ENCODE measurements at places on chromosomes 2 and 18.

- DNase-seq, result no peak
Measured at GRCh38 chr2:159140070-159140769, 146.3 kb downstream of the WDSUB1 start.

DNA sequence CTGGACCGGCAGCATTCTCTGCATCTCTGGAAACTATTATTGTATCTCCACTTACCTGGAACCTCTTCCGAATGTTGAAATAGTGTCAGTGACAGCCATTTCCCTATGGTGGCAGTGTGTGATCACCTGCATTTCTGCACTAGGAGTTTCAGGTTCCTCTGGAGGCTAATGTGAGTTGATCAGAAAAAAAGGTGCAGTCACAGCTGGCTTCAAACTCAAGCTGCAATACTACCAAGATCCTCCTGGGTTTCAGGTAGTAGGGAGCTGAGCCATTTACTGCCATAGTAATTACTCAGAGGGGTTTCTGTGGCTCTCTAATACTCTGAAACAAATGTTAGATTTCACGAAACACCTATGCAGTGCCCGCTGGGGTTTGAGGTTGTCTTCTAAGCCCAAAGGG is 183.5 kb upstream of the OSR1 start:
- no peak for DNase-seq

DNA sequence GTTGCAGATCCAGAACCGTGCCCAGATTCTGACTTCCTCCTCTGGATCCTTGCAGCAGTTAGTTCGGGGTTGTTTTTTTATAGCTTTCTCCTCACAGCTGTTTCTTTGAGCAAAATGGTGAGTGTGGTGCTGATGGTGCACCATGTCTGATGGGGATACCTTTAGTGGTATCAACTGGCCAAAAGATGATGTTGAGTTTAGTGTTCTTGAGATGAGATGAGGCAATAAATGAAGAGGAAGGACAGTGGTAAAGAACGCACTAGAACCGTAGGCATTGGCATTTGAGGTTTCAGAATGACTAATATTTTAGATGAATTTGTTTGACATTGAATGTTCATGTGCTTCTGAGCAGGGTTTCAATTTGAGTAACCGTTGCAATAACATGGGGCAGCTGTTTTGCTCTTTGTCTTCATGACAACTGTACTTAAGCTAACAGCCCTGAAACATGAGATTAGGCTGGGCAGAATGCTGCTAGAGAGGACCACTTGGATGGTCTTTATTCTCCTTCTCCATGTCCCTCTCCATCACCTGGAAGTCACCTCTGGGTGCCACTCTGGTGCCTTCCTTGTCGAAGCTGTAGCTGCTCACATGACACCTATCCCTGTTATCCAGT is 3.9 kb downstream of the CTLA4 start:
- DNase-seq, result no peak

DNA sequence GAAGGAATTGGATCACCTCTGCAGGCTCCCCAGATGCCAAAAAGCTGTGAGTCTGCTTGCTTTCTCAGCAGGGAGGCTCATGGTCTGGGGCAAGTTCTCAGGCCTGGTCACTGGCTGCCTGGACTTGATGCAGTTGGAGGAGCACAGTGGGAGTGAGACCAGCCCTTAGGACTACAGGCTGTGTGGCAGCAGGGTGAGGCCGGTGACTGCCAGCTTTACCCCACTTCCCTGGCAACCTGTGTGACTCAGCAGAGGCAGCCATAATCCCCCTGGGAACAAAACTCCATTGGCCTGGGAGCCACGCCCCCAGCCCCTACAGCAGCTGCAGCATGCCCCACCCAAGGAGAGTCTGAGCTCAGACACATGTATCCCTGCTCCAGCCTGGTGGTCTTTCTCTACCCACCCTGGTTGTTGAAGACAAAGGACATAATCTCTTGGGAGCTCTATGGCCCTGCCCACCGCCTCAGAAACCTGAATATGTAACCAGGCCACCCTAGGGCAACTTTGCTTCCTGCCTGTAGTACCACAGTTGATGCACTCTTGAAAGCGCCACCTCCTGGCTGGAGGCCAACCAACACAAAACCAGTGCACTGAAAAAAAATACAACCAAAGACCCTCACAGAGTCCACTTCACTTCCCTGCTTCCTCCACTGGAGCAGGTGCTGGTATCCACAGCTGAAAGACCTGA is 106.8 kb upstream of the SPATS2L start:
- DNase-seq, result no peak

GRCh38 chr2:160651416-160652200 is 158.0 kb upstream of the RBMS1 start:
- no peak for DNase-seq

- no peak for DNase-seq
Measured at GRCh38 chr18:27750923-27751322, 426.0 kb downstream of the CDH2 start.

DNA sequence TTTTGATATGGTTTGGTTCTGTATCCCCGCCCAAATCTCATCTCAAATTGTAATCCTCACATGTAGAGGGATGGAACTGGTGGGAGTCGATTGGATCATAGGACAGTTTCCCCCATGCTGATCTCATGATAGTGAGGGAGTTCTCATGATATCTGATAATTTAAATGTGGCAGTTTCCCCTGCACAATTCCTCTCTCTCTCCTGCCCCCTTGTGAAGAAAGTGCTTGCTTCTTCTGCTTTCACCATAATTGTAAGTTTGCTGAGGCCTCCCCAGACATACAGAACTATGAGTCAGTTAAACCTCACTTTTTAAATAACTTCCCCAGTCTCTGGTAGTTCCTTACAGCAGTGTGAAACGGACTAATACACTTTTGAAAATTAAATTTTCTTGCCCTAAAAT is 12.3 kb upstream of the KCNJ3 start:
- no peak for DNase-seq

DNA sequence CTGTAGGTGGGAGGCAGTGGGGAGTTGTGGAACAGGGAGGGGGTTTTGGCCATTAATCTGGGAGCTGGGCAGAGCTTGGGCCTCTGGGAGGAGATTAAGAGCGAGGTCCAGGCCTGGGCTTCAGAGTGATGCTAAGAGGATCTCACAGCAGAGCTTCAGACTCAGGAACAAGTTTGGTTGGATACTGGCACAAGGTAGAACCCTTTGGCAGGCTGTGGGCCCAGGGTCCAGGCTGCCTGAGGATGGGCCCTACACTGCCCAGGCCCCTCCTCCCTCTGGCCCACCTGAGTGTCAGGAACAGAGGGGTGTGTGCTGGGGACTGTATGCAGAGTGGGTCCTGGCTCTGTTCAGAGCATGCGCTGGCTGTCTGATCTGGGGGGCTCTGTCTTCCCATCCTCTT is 334.9 kb downstream of the CYP26B1 start:
- DNase-seq, result no peak

DNA sequence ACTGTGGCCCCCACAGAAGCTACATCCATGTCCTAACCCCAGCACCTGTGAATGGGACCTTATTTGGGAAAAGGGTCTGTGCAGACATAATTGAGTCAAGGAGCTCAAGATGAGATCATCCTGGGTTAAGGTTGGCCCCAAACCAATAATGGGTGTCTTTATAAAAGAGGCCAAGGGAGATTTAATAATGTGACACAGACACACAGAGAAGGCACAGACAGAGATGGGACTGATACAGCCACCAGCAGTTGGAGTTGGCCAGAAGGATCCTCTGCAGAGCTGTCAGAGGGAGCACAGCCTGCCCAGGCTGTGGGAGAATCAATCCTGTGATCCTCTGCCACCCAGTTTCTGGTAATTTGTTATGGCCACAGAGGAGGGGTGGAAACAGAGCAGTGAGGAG is 26.0 kb downstream of the SNORC start:
- no peak for DNase-seq

GRCh38 chr2:222076973-222077690 is 221.7 kb downstream of the PAX3 start:
- no peak for DNase-seq

DNA sequence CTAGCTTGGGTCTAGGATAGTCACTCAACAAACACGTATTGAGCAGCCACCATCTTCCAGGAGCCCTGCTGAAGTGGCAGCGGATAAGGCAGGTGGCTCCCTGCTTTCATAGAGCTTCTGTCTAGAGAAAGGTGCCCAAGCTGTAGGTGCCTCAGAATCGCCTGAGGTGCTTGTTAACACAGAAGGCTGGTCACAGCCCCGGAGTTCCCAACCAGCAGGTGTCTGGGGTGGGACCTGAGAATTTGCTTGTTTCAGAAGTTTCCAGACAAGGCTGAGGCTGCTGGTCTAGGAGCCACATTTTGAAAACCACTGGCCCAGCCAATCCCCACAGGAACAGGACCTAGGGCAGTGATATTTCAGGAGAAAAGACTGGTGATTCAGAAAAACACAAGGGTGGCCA is 45.3 kb upstream of the SMAD7 start:
- no peak for DNase-seq

- no peak for DNase-seq
Measured at GRCh38 chr2:116776556-116776955, 1037.9 kb upstream of the DDX18 start.

- no peak for DNase-seq
Measured at GRCh38 chr2:101873543-101873942, 118.2 kb upstream of the IL1R2 start.

GRCh38 chr2:1234731-1235308 is 178.4 kb upstream of the TPO start:
- DNase-seq, result no peak

DNA sequence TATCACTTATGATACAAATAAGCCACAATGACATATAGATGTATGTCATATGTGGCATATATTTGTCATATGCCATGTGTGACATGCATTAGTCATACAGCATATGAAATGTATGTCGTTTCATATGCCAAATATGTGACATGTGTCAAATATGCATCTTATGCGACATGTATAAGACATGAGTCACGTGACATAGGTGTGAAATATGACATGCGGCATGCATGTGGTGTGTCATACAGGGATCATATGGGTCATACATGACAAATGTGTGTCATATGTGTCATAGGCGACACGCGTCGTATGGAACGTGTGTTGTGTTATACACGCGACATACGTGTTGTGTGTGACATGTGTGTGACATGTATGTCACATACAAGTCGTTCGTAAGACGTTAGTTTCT is 2154.0 kb upstream of the PIK3C3 start:
- no peak for DNase-seq

DNA sequence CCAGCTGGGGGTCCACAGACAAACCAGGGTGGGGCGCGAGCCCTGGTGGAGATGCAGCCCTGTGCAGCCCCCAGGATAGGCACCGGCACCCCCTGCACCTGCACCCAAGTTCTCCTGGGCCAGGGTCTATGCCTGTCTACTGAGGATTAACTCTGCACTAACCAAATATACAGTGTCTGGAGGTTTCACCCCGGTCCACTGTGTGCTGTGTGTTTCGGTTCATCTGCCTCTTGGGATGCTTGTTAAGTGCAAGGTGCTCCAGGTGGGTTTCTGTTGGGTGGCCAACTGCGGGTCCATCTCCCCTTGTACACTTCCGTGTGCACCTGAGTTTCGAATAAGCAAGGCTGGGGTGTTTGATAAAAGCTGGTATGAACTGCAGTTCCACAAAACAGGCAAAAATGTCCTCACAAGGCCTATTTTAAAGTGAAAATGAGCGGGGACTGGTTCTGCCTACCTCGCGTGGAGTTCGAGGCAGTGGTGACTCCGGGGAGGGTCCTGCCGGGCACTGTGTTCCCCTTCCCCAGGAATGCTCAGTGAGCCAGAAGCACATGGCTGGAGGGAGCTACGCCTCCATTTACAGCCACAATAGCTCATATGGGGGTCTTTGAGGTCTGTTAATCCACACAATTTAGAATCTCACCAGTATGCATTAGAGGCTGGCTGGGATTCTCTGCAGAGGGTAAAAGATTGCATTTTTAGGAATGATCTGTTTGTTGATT is 70.7 kb downstream of the EDAR start:
- no peak for DNase-seq

- DNase-seq, result no peak
Measured at GRCh38 chr2:181138816-181139215, 158.4 kb downstream of the UBE2E3 start.

- no peak for DNase-seq
Measured at GRCh38 chr18:6591491-6591890, 138.0 kb upstream of the ARHGAP28 start.

- no peak for DNase-seq
Measured at GRCh38 chr2:134148843-134149472, 104.9 kb upstream of the MGAT5 start.

- DNase-seq, result no peak
Measured at GRCh38 chr18:45335282-45336043, 279.8 kb upstream of the SLC14A2 start.

- DNase-seq, result no peak
Measured at GRCh38 chr2:200267350-200267749, 39.1 kb upstream of the SPATS2L start.

DNA sequence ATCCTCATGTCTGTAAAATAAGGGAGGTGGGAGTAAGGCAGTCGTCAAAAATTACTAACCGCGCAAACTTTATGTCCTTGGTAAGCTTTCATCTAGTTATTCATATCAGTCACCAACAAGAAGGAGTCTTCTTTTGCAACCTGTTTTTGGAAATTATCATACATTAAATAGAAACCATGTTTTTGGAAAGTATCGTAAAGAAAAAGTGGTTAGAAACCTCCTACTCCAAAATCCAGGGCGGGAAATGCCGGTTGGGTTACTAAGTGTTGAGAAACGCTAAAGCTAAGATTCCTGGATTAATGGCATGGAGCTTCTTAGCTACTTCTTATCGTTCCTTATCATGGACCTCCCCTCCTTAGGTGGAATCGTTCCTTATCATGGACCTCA is 778 bp downstream of the BBS5 start:
- DNase-seq, result no peak

DNA sequence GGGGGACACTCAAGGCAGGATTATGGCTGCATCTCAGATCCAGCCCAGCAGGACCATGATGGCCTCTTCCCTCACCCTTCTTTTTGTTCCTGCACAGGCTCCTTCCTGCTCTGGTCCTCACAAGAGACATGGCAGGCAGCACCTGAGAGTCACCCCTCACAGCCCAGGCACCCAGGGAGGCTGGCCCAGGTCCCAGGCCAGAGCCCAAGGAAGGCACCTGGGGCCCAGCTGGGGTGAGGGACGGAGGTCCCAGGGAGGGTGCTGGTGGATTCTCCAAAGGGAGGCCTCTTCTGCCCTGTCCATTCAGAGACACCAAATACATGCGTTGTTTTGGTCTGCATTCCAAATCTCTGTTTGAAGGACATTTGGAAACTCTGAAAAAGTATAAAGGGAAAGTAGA is 285.4 kb upstream of the HS6ST1 start:
- no peak for DNase-seq

GRCh38 chr2:117980783-117981676 is 32.8 kb downstream of the CCDC93 start:
- DNase-seq, result peak; percentile 96

- no peak for DNase-seq
Measured at GRCh38 chr2:2787301-2787907, 456.3 kb upstream of the MYT1L start.

Data from BJ (cell line).